GM06990 (cell line): ENCODE measurements at places on chromosomes 6 and 20.

DNA sequence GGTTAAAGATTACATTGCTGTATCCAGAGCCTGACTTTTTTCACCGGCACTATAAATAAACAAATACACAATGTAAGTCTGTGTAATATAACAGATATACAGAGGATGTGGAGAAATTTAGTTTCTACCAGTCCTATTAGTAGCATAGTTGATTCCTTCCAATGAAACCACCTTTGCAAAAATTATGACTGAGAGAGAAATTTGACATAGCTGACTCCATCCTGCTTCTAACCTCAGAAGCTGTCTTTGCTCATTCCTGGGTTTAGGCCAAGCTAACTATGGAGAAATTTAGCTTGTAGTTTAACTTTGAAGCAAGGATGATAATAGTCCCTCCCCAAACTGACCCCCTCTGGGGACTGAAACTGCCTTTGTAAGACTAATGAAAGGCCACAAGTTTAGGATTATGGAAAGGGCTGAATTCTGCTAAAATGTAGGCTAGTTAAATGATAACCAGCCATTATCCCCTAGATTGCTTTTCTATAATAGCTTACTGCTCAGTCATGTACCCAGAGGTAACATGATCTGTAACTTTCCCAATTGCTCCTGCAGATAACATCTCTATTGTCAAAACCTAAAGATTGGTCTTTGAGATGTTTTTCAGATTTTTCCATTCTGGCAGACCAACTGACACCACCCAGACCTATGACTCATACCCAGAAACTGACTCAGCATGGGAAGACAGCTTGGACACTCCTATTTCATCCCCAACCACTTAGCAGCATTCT lies 172.8 kb upstream of the ARG1 start:
- no peak for DNase-seq

GRCh38 chr6:30777155-30777485 lies 32.8 kb upstream of the IER3 start:
- DNase-seq: no peak

- DNase-seq: no peak
These were observed 392.5 kb downstream of the CD83 start for GRCh38 chr6:14510038-14510437.

GRCh38 chr6:70277470-70277869 lies 25.4 kb downstream of the COL9A1 start:
- DNase-seq: no peak
